ENCODE measurements at places on chromosomes 4 and X. TPM values are rescaled to one million over a fixed set of nuclear protein-coding genes. Genes with fewer than 3 reads are reported as not detected.
A peak's percentile ranks its signal among the peaks of the same experiment; 100 is the strongest.

DNA sequence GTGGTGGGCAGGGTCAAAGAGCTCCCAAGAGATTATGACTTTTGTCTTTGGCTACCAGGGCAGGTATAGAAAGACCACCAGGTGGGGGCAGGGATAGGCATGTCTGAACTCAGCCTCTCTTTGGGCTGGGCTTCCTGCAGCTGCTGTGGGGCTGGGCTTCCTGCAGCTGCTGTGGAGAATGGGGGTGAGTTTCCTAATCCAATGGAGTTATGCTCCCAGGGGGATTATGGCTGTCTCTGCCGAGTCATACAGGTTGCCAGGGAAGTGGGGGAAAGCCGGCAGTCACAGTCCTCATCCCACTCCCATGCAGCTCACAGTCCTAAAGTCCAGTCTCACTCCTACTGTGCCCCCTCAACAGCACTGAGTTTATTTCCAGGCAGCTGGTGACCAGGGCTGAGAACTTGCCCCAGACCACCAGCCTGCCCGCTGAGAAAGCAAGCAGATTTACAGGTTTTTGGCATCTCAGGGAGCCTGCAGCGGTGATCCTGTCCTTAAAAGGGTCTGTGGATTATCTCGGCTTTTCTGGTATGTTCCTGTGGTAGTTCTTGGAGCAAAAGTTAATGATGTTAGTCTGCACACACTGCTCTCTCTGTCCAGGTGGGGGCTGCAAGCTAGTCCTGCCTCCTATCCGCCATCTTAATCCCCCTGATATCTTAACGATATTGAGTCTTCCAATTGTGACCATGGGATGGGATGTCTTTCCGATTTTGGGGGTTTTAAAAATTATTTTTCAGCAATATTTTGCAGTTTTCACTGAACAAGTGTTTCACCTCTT, 133.4 kb downstream of the RTL9 start:
- DNase-seq, result no peak

MAGEA8 gene
- not detected for total RNA-seq

DAPP1 gene
- 5.0 TPM for total RNA-seq

- no peak for DNase-seq
These were observed 3.1 kb downstream of the CPE start for GRCh38 chr4:165381821-165382373.

DNA sequence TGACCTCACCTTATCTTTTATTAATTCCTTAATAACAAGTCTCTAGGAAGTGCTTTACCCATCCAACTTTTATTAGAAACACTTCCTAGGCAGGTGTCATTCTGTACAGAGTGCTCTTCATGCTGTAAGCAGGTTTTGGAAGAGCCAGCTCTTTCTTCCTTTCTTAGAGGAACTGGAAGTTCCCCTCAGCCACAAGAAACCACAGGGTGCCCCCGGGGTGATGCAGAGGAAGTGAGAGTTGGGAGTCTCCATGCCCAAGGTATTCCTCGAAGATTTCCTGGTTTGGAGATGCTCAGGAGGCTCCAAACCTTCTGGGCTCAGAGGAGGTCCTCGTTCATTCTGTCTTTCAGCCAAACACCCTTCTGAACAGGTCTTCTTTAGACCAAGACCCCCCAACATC, 83.8 kb downstream of the EGF start:
- DNase-seq, result no peak

DDX53 gene
- total RNA-seq, result not detected

DNA sequence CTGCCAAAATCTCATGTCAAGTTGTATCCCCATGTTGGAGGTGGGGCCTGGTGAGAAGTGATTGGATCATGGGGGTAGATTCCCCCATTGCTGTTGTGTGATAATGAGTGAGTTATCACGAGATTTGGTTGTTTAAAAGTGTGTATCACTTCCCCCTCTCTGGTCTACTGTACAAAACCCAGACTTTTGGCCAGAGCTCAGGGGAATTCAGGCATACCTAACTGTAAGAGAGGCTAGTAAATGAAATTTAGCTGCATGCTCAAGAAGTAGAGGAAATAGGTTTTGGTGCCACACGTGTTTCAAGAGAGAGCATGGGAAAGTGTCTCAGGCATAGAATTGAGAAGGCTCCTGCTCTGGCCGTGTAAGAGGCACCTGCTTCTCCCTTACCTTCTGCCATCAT, 190.5 kb upstream of the GALNTL6 start:
- no peak for DNase-seq

DNA sequence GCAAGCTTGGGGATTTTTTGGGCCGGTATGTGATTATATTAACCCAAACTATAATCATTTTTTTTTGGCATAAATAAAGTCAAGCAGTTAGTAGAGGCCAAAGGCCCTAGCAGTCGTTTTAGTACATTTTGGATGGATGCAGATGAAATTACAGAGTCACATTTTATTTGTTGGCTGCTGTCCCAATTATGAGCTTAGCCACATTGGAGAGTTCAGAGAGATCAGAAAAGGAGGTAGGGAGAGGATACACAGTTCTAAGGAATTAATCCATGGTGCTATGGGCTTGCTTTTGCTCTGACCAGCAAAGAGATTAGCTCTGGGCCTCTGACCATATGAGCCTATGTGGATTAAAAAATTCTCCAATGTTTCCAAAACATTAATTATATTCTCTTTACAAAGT, 395.1 kb downstream of the RAPGEF2 start:
- DNase-seq, result no peak

GRCh38 chr4:154998284-154998683, 210.2 kb upstream of the NPY2R start:
- no peak for DNase-seq

USP17L21 gene
- not detected for total RNA-seq

PFKFB1 gene
- 0.25 TPM for total RNA-seq

TASL gene
- 1.1 TPM for total RNA-seq

SEL1L3 gene
- 96.2 TPM for total RNA-seq

- DNase-seq, result no peak
These were observed 79.9 kb upstream of the ATOH1 start for GRCh38 chr4:93748373-93749291.

OTUD6A gene
- not detected for total RNA-seq

LINC00632 gene
- total RNA-seq, result 27.3 TPM

CTAG1B gene
- not detected for total RNA-seq

GRCh38 chrX:101442085-101442484, 34.1 kb downstream of the HNRNPH2 start:
- no peak for DNase-seq

DCLK2 gene
- 3.1 TPM for total RNA-seq

DNA sequence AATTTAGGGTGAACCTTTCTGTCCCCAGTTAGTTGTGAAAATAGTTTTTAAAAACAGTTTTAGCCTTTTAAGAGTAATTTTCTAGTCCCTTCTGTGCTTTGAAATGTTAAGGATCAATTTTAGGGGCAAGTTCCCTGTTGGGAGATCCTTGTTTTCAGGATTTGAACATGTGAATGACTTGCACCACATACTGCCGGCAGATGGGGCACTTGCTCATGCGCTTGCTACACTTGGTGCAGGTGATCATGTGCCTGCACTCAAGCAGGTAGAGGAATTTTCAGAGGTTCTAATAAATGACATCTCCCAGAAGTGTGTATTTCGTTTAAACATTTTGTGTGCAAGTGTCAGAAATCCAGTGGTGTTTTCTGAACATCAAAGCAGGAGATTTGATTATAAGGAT, 195.9 kb downstream of the CHM start:
- peak; percentile 25 for DNase-seq

- no peak for DNase-seq
These were observed 239.0 kb upstream of the JADE1 start for GRCh38 chr4:128570387-128570975.

- no peak for DNase-seq
These were observed 47.7 kb downstream of the ING2 start for GRCh38 chr4:183552274-183553146.

- DNase-seq, result no peak
These were observed 97.3 kb downstream of the HDAC8 start for GRCh38 chrX:72475338-72475737.

GRCh38 chrX:56762707-56763555, 33.9 kb downstream of the NBDY start:
- no peak for DNase-seq

TMSB15B gene
- total RNA-seq, result 3.0 TPM

- DNase-seq, result no peak
These were observed 26.0 kb downstream of the MANBA start for GRCh38 chr4:102734591-102735385.

DNA sequence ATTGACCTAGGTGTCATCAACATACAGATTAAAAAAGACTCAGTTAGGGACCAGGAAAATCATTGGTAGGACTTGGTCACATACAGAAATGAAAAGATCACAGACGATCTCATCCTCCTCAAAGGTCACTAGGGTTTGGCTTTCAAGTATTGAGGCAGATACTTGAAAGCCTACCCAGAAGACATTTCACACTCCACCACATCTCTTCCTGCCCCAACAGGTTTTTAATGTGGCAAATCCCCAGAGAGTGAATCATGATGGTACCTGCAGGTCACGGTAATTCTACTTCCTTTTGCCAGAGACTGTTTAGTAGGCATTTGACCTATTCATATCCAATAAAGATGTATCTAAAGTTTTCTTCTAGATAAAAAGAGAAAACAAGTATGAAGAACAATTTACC, 44.1 kb downstream of the INPP4B start:
- DNase-seq, result no peak

DNA sequence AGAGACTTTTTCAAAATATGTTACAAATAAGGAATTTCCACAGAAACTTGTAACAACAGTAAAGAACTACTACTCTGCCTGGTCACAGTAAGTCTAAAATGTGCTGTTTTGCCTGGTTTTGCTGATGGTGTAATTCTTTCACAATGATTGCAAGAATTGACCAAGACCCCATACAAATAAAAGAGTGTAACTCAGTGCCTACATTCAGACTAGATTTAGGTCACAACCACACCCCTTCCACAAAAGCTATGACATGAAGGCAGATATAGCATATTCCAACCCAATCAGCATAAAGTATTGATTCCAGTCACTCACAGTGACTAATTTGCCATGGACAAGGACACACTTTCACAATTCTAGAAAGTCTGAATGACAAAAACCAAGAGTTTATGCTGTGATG, 53.7 kb upstream of the TMPRSS11F start:
- DNase-seq, result no peak

DNA sequence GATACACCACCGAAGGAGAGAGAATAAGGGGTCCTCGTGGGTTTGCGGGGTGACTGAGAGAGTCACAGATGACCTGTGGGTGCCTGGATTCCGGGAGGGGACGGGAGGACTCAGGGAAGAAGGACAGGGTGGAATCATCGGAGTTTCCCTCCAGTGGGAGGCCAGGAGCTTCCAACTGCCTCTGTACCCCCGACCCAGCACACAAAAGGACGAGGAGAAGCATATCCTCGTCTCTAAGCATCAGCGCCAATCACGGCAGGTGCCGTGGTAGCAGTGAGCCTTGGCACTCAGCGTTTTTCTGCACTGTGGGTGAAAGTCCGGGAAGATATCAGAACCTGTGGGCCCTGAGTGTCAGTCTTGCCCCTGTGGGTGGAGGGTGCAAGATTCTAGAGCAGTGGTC, 62.0 kb downstream of the ASMT start:
- no peak for DNase-seq

- DNase-seq, result no peak
These were observed 145.1 kb upstream of the VCX3A start for GRCh38 chrX:6679988-6680387.

DNA sequence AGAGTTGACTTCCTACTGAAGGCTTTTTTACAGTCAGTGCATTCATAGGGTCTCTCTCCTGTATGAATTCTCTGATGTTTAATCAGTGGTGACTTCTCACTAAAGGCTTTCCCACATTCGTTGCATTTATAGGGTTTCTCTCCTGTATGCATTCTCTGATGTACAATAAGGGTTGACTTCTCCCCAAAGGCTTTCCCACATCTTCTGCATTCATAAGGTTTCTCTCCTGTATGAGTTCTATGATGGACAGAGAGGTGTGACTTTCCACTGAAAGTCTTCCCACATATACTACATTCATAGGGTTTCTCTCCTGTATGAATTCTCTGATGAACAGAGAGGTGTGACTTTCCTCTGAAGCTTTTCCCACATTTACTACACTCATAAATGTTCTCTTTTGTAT, 45.2 kb downstream of the ZNF674 start:
- DNase-seq, result no peak

GRCh38 chrX:2875798-2876399, 47.2 kb downstream of the GYG2 start:
- DNase-seq, result no peak

CLCN4 gene
- 1.2 TPM for total RNA-seq

CDKL2 gene
- total RNA-seq, result 1.1 TPM

DNA sequence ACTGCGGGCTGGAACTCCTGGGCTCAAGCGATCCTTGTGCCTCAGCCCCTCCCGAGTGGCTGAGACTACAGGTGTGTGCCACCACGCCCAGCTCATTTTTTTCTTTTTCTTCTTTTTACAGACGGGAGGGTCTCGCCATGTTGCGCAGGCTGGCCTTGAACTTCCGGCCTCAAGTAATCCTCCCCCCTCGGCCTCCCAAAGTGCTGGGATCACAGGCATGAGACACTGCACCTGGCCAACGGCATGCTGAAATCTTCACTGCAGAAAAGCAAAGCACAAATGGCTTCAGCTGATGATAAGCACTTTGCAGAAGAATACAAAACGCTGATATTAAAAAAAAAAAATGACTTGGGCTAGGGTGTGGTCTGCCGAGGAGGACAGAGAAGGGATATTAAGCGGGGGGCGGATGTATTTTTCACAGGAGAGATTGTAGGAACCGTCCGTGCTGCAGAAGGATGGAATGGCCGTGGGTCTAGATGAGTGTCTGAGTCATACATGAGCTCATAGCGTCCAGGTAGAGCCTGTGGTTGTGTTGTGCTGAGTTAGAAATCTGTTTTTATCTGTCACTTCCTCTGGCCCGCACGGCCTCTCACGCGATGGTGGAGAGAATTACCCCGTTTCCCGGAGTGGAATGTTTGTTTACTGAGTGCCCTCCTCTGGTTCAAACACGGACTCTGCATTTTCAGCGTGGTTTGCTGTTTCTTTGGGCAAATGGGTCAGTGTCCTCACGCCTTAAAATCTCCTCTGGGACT, 8.5 kb upstream of the AKAP17A start:
- DNase-seq, result no peak

GRCh38 chrX:128805236-128805635, 718.1 kb downstream of the SMARCA1 start:
- DNase-seq, result no peak

DNA sequence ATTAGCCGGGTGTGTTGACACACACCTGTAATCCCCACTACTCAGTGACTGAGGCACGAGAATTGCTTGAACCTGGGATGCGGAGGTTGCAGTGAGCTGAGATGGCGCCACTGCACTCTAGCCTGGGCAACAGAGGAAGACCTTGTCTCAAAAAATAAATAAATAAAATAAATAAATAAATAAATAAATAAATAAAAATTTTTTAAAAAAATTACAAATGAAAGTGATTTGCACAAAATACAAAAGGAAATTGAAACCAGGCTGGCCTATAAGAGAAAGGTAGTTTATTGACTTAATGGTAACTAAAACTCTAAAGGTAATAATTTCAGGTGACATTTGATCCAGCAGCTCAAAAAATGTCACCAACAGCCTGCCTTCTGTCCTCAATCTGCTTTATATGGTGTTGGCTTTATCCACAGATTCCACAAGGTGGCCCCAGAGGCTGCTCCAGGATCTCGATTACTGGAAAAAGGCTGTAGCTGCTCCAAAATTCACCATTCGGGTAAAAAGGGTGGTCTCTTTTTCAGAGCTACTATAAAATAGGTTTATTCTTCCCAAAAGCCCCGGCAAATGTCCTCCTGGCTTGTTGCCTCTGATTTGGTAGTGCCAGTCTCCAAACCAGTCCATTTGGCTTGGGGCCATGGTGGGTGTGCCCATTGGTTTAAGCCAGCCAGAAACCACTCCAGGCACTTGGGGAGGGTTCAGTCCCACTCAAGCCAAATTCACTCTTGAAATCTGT, 61.4 kb upstream of the TRIM2 start:
- DNase-seq, result peak; percentile 92

- DNase-seq, result no peak
These were observed 27.1 kb downstream of the DDX60L start for GRCh38 chr4:168453146-168453545.

SPANXN4 gene
- not detected for total RNA-seq

Data from colonic mucosa (tissue), 4 donors.